NCI-H345 (cell line): ENCODE measurements at places on chromosomes 2 and 18.

DNA sequence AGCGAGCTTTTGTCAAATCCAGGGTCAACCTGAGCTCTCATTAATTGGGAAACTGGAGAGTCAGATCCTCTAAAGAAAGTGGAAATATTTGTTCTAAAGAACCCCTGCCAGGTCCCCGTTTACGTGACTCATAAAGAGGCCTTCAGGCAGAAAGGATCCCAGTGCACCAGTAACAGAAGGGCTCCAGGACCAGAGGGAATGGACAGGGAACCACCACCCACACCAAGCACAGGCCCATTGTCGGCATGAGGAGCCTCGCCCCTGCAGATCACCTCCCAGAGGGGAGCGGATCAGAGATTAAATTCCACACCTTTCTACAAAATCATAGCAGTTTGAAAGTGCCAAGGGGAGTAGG is 16.4 kb upstream of the C1QL2 start:
- no peak for DNase-seq

GRCh38 chr2:113080134-113080533 is 12.4 kb downstream of the IL1F10 start:
- DNase-seq, result no peak

GRCh38 chr18:61824733-61825363 is 68.0 kb downstream of the RNF152 start:
- DNase-seq, result no peak

- no peak for DNase-seq
Measured at GRCh38 chr18:9577361-9577760, 37.0 kb downstream of the PPP4R1 start.

- DNase-seq, result no peak
Measured at GRCh38 chr18:48064978-48065600, 134.6 kb upstream of the SMAD2 start.

DNA sequence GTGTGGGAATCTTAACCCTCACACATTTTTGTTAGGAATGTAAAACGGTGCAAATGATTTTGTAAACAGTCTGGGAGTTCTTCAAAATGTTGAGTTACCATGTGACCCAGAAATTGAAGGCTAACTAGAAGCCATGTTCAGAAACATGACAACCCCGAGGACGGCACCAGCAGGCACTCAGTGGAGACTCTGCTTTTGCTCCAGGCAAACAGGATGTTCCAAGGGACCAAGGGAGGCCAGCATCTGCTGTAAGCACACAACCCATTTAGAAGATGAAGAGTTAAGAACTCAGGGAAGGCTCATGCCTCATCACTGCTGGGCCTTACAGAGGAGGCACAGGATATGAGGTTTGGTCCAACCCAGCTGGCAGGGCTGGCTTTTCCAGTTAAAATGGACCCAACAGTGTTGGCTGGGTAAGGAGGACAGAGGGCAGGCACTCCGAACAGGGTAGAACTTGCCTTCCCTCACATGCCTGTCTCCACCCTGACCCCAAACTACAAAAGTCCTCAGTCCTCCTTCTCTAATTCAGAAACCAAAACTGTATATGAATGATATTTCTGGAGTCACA is 23.6 kb downstream of the PARD6G start:
- no peak for DNase-seq

GRCh38 chr2:46915281-46915810 is at the start of gene MCFD2:
Gene MCFD2, minus strand, starts transcription at chr2:46915806. Its CDS starts 6,635 bp downstream, at chr2:46909171.
- DNase-seq, result no peak

DNA sequence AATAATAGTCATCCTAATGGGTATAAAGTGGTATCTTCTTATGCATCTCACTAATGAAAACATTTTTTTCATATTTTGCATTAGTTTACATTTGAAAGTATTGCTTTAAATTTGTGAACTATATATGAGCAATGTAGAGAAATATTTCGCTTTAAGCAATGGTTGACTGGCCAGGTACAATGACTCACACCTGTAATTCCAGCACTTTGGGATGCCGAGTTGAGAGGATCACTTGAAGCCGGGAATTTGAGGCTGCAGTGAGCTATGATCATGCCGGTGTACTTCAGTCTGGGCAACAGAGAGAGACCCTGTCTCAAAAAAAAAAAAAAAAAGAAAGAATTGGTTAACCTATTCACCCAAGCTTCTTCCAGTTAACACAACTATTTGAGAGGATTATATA is 15.1 kb downstream of the ZCCHC2 start:
- DNase-seq, result no peak

DNA sequence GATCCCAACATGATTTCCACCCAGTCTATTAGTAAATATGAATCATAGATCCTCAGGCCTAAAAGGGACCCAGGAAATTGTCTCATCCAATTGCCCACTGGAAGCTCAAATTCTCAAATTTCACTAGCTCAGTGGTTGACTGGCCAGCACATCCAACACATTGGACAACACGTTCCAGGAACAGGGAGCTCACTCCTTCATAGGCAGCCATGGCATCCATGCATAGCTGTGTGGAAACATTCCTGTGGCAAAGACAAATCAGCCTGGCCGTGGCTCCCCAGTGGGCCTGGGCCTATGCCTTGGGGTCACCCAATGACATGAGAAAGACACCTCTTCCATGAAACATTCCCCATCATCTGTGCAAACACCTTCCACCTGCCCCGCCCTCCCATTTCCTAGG is 261.1 kb downstream of the ANAPC1 start:
- no peak for DNase-seq

GRCh38 chr2:37851828-37852584 is 73.1 kb upstream of the RMDN2 start:
- no peak for DNase-seq
